Stimulated activated CD4-positive, alpha-beta T cell treated with anti-CD3 and anti-CD28 coated beads, Interleukin-1b, Interleukin-23, amount 100 ng/mL, for 1 hour (primary cell): ENCODE measurements at places on chromosomes 11 and 22.

- no peak for DNase-seq
Observed at GRCh38 chr11:21205205-21205604, 535.8 kb downstream of the NELL1 start.

DNA sequence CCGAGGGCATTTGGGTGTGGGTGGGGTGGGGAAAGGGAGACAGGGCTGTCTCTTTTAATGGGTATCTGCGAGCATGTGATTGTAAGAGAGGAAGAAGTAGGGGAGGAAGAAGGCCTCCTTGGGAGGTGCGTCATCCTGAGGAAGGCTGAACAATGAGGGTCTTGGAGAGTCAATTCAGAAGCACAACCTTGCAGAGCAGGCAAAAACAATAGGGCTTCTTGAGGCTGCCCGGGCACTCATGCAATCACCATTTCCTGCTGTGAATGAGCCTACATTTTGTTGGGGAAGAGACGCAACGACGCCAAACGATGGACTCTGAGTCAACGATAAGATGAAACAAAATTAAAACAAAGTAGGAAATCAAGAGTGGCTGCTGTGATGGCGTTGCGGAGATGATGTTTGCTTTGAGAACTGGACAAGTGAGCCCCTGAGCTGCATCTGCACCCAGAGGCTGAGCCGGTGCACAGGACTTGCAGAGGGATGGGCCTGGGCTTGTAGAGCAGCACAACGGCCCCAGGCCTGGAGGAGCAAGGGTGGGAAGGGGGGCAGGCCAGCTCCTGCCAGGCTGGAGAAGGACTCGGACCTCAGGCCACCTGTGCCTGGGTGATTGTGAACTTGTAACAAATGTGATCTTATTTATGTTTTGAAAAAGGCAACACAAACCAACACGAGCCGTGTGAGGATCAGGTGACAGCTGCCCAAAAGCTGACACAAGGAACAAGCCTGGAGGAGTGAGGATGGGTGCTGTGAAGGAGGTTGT, 92.3 kb upstream of the B3GAT1 start:
- DNase-seq, result no peak

DNA sequence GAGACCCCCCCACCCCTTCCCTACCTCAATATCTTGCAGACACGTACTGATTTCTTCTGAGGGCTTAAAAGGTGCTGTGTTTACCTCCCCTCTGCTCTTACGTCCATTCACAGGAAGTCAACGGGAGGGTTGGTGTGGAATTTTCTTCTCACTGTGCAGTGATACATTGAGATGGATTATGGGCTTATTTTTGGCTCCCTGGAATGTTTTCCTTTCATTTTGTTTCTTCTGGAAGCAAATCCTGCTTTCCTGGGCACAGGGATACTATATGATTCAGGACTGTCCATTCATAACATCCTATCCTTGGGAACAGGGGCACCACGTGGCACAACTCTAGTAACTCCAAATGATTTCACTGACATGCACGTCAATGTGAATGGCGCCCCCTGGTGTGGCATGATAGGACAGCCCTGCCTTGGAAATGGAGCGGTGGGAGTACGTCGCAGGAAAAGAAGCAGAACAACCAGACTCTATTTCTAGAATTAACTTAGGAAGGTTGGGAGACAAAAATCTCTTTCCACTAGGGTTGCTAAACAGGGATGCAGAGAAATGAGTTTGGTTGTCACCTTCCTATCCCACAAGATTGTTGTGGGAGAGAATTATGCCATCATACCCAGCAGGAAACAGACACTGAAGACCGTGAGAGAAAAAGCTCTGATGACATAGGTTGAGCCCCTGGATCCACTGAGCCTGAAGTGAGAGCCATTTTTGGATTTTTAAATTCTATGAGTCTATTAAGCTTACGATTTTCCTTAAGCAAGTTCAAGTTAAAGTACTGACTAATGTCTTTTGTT, 146.5 kb upstream of the RAG2 start:
- peak; percentile 32 for DNase-seq

DNA sequence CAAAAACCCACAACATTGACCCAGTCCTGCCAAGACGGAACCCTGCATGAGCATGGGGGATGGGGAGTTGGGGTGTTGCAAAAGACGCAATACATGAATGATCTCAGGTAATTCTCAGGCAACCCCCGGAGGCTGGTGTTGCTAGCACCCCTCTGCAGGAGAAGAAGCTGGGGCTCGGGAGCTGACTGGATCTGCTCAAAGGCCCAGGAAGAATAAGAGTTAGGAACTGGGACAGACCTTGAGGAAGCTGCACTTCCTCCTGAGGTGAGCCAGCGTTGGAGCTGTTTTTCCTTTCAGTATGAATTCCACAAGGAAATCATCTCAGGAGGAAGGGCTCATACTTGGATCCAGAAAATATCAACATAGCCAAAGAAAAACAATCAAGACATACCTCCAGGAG, at the start of gene KRTAP5-9:
KRTAP5-9 (plus strand) TSS at position 301 of the 400 bp plus-strand sequence. CDS start 238 bp downstream, outside the sequence.
- DNase-seq, result no peak

DNA sequence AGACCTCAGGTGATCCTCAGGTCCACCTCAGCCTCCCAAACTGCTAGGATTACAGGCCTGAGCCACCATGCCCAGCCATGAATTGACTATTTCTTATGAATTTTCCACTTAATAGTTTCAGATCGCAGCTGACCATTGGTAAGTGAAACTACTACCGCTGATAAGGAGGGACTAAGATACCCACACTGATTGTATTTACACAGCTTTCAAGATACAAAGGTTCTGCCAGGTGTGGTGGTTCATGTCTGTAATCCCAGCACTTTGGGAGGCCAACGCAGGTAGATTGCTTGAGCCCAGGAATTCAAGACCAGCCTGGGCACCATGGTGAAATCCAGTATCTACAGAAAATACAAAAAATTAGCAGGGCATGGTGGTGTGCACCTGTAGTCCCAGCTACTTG, 3.9 kb downstream of the CHEK2 start:
- DNase-seq, result no peak

- no peak for DNase-seq
Observed at GRCh38 chr22:44840611-44841322, 88.4 kb downstream of the ARHGAP8 start.

DNA sequence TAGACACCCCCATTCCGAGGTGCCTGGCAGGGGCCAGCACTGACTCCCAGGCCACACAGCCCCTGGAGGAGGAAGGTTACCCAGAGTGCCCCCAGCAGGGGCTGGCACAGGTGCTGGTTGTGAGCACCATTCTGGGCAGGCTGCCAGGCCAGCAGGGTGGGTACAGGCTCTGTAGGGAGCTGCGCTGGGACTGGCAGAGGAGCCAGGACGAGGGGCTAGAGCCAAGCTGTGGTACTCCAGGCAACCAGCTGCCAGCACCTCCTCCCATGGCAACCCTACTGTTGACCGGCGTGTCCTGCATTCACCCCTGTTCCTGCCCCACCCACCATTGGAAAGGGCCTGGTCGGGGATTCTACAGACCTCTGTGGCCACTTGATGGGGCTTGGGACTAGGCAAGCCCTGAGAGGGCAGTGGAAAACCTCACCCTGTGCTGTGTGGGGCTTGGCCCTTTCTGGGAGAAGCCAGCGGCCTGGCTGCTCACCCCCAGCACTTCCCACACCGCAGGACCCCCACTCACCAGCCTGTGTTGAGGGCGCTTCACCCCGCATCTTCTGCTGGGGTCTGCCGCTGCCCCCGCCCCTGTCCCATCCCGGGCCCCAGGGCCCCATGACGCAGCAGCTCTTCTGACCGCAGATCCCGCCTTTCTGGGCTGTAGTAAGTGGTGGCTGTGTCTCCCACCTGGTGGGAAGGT, 1.9 kb downstream of the CLDN5 start:
- DNase-seq, result no peak

- DNase-seq, result no peak
Observed at GRCh38 chr22:27212617-27213177, 555.3 kb downstream of the MIAT start.

DNA sequence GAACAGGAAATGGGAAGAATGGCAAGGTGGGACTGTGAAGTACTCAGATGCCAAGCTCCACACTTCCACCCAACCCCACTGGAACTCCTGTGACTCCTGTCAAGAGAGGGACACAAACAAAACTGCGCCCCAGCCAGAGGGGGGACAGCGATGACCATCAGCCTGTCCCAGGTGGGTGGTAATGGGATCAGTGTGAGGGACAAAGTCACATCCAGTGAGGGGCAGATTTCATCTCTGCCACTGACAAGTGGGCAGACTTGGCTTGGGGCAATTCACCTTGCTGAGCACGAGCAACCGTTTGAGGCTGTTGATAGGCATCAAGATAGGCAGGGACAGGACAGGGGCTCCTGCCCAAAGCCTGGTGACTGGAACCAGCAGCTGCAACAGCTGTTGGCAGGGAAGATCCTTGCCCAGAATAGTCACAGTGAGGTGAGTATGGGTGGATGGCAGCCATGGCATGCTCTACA, 105.4 kb upstream of the PITPNB start:
- no peak for DNase-seq

GRCh38 chr11:69986440-69986787, 91.7 kb upstream of the ANO1 start:
- DNase-seq, result no peak

DNA sequence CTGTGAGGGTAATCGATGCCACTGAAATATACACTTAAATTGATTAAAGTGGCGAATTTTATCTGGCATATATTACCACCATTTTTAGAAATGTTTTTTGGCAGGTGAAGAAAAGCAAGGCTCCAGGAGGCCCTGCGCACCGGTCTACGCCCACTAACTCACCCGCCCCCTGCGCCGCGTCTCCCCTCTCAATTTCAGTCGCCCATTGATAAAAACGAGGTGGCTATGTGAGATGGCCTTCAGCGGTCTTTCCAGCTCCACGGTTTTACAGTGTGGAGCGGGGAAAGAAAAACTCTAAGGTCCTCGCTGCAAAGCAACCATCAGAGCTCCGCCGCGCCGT, 602 bp upstream of the AQP11 start:
- DNase-seq, result no peak

DNA sequence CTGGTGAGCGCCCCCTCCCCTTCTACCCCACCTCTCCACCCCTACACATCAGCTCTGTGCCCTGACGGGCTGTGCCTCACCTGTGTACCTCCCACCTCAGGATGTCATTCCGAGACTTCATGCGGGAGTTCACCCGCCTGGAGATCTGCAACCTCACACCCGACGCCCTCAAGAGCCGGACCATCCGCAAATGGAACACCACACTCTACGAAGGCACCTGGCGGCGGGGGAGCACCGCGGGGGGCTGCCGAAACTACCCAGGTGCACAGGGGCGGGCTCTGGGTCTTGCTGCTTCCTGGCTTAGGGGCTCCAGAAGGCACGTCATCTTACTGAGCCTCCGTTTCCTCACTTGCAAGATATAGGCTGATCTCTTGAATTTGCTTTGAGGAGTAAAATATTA, 6.8 kb downstream of the CAPN1 start:
- no peak for DNase-seq

DNA sequence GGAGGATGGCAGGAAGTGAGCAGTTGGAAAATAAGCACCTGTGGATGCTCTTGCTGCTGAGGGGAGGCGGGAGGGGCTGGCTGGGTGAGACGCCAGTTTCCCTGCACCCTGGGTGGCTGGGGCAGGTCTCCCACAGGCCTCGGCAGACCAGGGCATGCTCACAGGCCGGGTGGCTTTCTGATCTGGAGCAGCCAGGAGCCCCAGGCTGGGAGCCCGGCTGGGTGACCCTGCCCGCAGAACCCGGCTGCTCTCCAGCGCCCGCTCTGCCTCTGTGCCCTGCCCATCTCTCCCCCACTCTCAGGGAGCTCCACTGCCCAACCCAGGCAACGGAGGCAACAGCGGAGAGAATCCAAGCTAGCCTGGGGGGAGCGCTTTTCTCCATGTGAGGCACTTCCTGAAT, 24.6 kb downstream of the DCPS start:
- no peak for DNase-seq

GRCh38 chr11:73177380-73177777, 35.3 kb upstream of the FCHSD2 start:
- DNase-seq, result no peak

- DNase-seq, result no peak
Observed at GRCh38 chr11:74634537-74634936, 42.2 kb downstream of the POLD3 start.

GRCh38 chr22:32862936-32863661, 61.6 kb downstream of the TIMP3 start:
- DNase-seq, result no peak

DNA sequence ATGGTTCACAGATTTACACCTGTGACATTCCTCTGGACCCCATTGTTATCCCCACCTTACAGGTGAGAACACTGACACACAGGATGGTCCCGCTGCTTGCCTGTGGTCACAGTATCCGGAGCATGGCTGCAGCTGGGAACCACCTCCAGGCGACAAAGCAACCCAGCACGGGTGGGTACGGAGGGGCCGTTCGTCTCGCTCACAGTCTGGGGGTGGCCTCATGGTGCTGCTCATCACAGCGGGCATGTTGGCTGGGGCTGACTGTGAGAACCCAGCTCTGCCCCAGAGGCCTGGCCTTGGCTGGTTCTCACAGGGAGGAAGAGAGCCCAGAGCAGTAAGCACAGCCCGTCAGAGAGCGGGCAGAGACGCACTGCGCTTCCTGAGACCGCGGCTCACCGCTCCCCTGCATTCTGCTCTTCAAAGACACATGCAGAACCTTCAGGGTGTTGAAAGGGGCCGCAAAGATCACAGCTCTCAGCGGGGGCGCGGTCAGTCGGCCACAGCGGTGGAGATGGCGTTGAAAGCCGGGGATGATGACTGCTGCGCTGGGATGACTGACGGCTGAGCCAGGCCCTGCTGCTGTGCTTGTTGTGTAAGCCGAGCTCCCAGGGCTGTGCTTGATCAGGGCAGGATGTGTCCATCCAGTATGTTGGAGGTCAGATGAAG, 423.0 kb downstream of the BRD1 start:
- DNase-seq, result no peak

- DNase-seq, result no peak
Observed at GRCh38 chr11:702462-703461, 3.3 kb upstream of the EPS8L2 start.

DNA sequence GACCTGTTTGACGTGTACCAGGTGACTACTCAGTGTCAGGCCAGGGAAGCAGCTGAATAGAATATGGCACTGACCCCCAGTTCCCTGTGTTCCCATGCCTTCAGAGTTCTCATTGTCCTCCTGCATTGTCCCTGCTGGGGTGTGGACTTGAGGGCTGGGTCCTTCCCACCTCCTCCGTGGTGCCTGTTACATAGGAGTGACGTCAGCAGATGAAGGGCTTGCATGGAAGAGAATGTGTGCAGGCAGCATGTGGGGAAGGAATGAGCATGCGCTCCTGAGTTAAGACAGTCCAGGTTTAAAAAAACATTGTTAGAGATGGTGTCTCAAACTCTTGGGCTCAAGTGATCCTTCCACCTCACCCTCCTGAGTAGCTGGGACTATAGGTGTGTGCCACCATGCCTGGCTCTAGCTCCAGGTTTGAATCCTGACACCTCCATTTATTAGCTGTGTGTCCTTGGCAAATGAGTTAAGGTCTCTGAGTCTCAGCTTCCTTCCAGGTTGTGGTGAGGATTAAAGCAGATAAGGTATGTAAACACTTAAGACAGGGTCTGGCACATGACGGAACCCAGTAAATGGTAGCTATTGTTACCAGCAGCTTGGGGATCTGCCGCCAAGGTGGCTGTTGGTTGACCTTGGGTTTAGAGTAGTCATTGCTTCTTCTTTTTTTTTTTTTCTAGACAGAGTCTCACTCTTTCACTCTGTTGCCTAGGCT, 7.5 kb upstream of the SOX10 start:
- no peak for DNase-seq
